AG09309 (cell line): ENCODE measurements at places on chromosomes 6 and 20.

GRCh38 chr6:51711876-51712275 is 375.5 kb downstream of the PKHD1 start:
- DNase-seq: no peak

GRCh38 chr20:47358039-47358671 is 1.7 kb upstream of the ZMYND8 start:
- no peak for DNase-seq

- no peak for DNase-seq
These were observed 184.9 kb downstream of the EYA4 start for GRCh38 chr6:133426038-133426437.

- DNase-seq: no peak
These were observed 518.0 kb downstream of the CD109 start for GRCh38 chr6:74213995-74214394.

GRCh38 chr6:92460133-92460532 is 959.2 kb downstream of the EPHA7 start:
- no peak for DNase-seq
